PC-3 (cell line): ENCODE measurements at places on chromosomes 5 and 9.

- no peak overlapping the region for H3K4me3 ChIP-seq
- H3K27ac ChIP-seq: no peak overlapping the region
- H3K4me1 ChIP-seq: peaks cover 11% of the 10 kb centered on the region
Measured at GRCh38 chr9:95373069-95373681, 55.7 kb upstream of the FANCC start.

GRCh38 chr9:114263853-114264510, 58.9 kb upstream of the ORM1 start:
- no peaks in the 10 kb centered on the region for H3K27me3 ChIP-seq
- no peaks in the 10 kb centered on the region for H3K4me1 ChIP-seq
- H3K27ac ChIP-seq: no peak overlapping the region
- H3K4me3 ChIP-seq: no peak overlapping the region
- DNase-seq: no peak

- peaks cover 40% of the 10 kb centered on the region for H3K27me3 ChIP-seq
- no peaks in the 10 kb centered on the region for H3K36me3 ChIP-seq
- H3K27ac ChIP-seq: no peak overlapping the region
- DNase-seq: no peak
Measured at GRCh38 chr5:1673042-1673677, 126.5 kb downstream of the MRPL36 start.

GRCh38 chr5:4116834-4117233, 521.2 kb downstream of the IRX1 start:
- H3K4me3 ChIP-seq: no peak overlapping the region
- no peak overlapping the region for H3K27ac ChIP-seq
- H3K27me3 ChIP-seq: no peaks in the 10 kb centered on the region

- H3K4me1 ChIP-seq: no peaks in the 10 kb centered on the region
- DNase-seq: no peak
- H3K27me3 ChIP-seq: no peaks in the 10 kb centered on the region
- H3K36me3 ChIP-seq: peaks cover 23% of the 10 kb centered on the region
Measured at GRCh38 chr5:141533897-141534296, 45.0 kb downstream of the PCDHGC5 start.

DNA sequence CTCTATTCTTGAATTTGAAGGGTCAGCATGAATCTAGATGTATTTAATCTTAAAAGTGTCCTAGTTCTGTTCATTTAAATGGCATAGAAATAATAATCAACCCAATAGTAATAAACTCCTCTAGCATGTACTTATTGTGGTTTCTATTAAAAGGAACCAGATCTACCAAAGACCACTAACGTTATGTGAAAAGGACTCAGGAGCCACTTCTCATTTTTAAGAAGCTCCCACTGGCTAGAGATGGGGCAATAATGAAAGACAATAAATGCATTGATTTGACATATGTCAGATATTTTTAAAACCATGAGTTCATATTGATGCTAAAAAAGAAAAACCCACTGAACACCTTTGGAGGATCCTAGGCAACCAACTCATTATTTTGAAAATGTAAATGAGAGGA, 191.9 kb downstream of the ATP10B start:
- no peak for DNase-seq
- H3K36me3 ChIP-seq: no peaks in the 10 kb centered on the region

- H3K4me3 ChIP-seq: no peak overlapping the region
- no peaks in the 10 kb centered on the region for H3K27me3 ChIP-seq
- no peak overlapping the region for H3K27ac ChIP-seq
Measured at GRCh38 chr9:133979273-133979920, 12.7 kb downstream of the VAV2 start.

DNA sequence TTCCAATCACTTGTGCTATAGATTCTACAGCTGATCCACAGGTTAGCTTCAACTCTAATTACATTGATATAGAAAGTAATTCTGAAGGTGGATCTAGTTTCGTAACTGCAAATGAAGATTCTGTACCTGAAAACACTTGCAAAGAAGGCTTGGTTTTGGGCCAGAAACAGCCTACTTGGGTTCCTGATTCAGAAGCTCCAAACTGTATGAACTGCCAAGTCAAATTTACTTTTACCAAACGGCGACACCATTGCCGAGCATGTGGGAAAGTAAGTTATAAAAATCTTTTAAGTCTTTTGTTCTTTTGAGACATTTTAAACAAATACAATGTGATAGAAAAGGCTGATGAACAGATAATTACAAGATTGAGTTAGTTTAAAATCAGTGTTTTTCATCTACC, 30.9 kb downstream of the ZFYVE16 start:
- H3K27ac ChIP-seq: no peak overlapping the region
- no peaks in the 10 kb centered on the region for H3K4me1 ChIP-seq
- H3K27me3 ChIP-seq: no peaks in the 10 kb centered on the region
- DNase-seq: no peak
- no peak overlapping the region for H3K4me3 ChIP-seq

DNA sequence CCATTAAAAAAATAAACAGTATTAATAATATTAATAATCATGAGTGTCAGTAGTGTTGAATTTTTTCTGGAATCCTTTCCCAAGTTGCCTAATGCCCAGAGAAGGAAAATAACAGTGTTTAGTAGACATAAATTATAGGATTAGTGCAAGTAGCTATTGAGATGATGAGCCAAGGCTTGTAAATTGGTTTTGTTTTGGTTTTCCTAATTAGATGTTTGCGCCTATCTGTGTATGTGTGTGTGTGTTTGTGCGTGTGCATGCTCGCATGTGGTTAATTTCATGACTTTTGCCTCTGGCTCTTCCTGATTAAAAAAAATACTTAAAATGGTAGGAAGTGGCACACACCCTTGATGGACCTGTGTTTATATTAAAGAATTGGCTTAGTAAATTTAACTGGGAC, 55.4 kb downstream of the FXN start:
- H3K27ac ChIP-seq: no peak overlapping the region
- DNase-seq: no peak
- no peaks in the 10 kb centered on the region for H3K27me3 ChIP-seq
- no peak overlapping the region for H3K4me3 ChIP-seq
- no peaks in the 10 kb centered on the region; the same call in 1 of the 2 replicates for H3K4me1 ChIP-seq
